ENCODE measurements at places on chromosomes 4 and X. TPM values are rescaled to one million over a fixed set of nuclear protein-coding genes. Genes with fewer than 3 reads are reported as not detected.

GRCh38 chrX:19772096-19772821 lies 115.1 kb downstream of the SH3KBP1 start:
- DNase-seq, result peak; percentile 26

- DNase-seq, result no peak
These were observed 22.5 kb downstream of the RXFP1 start for GRCh38 chr4:158544141-158544540.

ADGRL3 gene
- 1.8 TPM for total RNA-seq

- peak; percentile 75 for DNase-seq
These were observed 34.1 kb downstream of the FHDC1 start for GRCh38 chr4:152970102-152970820.

GRCh38 chr4:10326075-10326474 lies 131.2 kb downstream of the ZNF518B start:
- DNase-seq, result no peak

GLRA3 gene
- total RNA-seq, result not detected

GRCh38 chrX:119887721-119888425 lies 7.8 kb upstream of the AKAP14 start:
- peak; percentile 73 for DNase-seq

CXCL1 gene
- total RNA-seq, result 21.4 TPM

GRCh38 chr4:173468314-173468713 lies 61.7 kb downstream of the HAND2 start:
- no peak for DNase-seq

RHOXF1 gene
- not detected for total RNA-seq

BMX gene
- total RNA-seq, result 0.06 TPM

RIBC1 gene
- total RNA-seq, result 0.27 TPM

GRCh38 chrX:69396916-69397315 lies 107.2 kb upstream of the NALF2 start:
- no peak for DNase-seq

GRCh38 chr4:153790500-153790865 lies 1.6 kb upstream of the SFRP2 start:
- DNase-seq, result no peak

GRCh38 chr4:37620176-37620575 lies 66.0 kb downstream of the RELL1 start:
- no peak for DNase-seq

- DNase-seq, result no peak
These were observed 1427.5 kb downstream of the ADGRL3 start for GRCh38 chr4:62627671-62628070.

- DNase-seq, result no peak
These were observed 542 bp upstream of the KLF8 start for GRCh38 chrX:56231537-56232090.

LUZP4 gene
- total RNA-seq, result not detected

- no peak for DNase-seq
These were observed 1038.2 kb downstream of the TECRL start for GRCh38 chr4:63371001-63371400.

DNA sequence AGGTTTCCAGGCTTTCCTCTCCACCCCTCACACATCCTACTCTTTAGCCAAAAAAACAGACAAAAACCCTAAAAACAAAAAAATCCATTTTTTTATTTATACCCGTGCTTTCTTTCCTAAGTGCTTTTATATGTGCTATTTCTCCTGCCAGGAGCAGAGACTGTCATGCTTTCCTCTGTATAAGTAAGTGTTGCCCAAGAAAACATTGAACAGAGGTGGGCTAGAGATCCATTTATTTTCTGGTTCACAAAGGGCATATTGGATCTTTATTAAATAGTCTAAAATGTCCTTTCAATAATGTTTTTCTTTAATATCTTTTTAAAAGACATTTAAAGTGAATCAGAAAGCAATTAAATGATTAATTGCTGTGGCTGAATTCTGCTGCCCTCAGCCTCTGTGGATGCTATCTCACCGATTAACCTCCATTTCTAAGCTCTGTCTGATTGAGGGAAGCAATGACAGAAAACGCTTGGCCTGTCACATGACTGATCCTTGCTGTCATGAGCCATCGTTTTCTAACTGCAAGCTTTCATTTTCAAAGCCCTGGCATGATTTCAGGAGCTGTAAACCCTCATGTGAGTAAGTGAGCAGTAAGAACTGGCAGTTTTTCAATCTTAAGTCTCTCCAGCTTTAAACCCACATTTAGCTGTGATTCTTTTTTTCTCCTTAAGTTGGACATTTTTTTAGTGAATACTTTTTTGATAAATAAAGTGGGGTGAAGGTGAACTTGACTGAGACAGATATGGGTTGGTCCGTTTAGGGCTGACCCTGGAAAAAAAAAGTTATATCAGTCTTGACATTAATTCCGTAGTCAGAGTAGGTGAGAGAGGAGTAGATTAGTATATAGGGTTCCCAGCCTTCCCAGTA lies 180.7 kb upstream of the PGRMC2 start:
- peak; percentile 74 for DNase-seq

GRCh38 chr4:145820407-145820806 lies 118.2 kb downstream of the ZNF827 start:
- no peak for DNase-seq

- no peak for DNase-seq
These were observed 105.5 kb upstream of the STK26 start for GRCh38 chrX:131917588-131917987.

XKRX gene
- total RNA-seq, result not detected

DNA sequence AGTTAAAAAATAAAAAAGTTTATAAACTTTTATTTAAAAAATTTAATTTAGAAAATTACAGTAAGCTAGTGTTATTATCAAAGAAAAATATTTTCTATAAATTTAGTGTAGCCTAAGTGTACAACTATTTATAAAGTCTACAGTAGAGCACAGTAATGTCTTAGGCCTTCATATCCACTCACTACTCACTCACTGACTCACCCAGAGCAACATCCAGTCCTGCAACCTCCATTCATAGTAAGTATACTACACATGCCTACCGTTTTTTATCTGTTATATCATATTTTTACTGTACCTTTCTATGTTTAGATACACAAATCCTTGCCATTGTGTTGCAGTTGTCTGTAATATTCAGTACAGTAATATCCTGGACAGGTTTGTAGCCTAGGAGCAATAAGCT lies 129.0 kb upstream of the FAM47B start:
- no peak for DNase-seq

NUP62CL gene
- total RNA-seq, result 2.2 TPM

- no peak for DNase-seq
These were observed 3.8 kb downstream of the NSG1 start for GRCh38 chr4:4390515-4391240.

DNA sequence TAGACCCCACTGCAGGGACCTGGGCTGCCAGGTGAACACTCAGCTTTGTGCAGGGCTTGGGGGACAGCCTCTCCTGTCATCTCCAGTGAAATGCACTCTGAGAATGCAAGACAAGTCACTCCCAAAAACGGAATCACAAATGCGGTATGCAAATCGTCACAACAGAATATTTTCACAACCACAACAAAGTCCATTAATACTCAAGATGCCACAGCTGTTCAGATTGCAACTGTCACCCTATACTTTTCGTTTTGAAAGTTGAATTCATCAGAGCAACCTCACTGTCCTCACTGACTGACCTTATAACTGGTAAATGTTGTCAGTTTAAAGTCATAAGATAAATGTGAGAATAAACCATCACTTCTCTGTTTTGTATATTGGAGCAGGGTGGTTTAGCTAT lies 16.6 kb downstream of the JAKMIP1 start:
- no peak for DNase-seq

DNA sequence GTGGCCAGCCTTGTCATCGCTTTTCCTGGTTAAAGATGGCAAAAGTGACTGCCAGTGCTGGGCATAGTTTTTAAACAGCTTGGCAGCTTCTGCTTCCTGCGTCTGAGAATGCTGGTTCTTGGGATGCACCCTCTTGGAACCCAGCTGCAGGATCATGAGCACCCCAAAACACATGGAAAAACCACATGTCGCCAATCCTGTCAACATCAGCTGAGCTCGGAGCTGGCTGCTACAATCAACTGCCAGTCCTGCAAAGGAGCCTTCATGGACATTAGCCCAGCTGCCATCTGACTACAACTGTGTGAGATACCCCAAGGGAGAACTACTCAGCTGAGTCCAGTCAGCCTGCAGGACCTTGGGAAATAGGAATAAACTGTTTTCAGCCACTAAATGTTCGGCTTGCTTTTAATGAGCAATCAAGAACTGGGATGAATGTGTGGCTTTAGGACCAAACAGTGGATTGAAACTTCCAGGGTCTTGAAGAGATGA lies 31.0 kb downstream of the OSTC start:
- no peak for DNase-seq

GJB1 gene
- not detected for total RNA-seq

- no peak for DNase-seq
These were observed 94.7 kb upstream of the NUDT6 start for GRCh38 chr4:123017078-123017477.

GTPBP6 gene
- total RNA-seq, result 35.3 TPM

- DNase-seq, result peak; percentile 73
These were observed at the start of gene CRMP1 for GRCh38 chr4:5893004-5893580. TSS of gene CRMP1 (minus strand) at chr4:5893086. CDS start at chr4:5892969, 117 bp downstream.

DOK7 gene
- total RNA-seq, result 0.11 TPM

WDR17 gene
- 4.2 TPM for total RNA-seq

DNA sequence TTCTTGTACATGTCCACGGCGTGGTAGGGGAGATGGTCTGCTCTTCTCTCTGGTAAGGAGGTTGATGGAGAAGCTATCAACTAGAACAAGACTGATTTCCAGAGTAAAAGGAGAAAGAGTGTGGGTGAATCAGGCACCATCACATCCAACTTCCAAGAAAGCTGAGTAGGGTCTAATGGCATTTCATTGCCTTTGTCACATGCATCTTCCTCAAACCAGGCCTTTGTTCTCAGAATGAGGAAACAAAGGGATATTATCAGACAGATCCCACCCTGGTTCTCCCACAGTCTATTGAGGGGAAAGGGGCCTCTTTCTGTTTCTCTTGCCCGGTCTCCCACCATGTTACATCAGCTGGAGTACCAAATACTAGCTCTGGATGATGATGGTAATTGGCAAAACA lies 160.2 kb upstream of the RBPJ start:
- DNase-seq, result no peak

DNA sequence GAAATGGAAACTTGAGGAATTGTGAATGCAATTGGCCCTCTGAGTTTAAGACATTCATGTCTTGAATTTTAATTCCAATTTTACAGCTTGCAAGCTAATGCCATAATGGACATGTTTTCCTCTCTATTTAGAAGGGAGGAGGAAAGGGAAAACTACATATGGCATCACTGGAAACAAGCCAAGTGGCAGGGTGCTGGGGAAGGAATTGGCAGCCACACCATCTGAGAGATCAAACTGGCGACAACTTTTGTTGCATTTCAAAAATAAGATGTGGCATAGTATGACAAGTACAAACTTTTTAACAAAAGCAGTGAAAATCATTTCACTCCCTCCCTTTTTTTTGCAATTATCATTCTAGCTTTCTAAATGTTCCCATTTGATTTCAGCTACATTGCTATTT lies 615.6 kb downstream of the CENPC start:
- no peak for DNase-seq

DNA sequence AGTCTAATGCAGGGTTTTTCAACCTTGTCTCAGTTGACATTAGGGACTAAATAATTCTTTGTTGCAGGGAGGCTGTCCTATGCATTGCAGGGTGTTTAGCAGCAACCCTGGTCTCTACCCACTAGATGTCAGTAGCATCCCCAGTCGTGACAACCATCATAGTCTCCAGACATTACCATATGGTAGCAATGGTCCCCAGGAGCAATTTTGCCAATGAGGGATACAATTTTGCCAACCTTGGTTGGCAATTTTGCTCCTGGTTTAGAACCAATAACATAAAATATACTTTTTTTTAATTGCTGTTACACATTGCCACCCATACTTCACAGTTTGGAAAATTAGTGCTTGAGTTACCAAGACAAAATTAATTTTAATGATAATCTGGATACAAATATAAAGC lies 6.0 kb downstream of the EREG start:
- DNase-seq, result peak; percentile 42

DNA sequence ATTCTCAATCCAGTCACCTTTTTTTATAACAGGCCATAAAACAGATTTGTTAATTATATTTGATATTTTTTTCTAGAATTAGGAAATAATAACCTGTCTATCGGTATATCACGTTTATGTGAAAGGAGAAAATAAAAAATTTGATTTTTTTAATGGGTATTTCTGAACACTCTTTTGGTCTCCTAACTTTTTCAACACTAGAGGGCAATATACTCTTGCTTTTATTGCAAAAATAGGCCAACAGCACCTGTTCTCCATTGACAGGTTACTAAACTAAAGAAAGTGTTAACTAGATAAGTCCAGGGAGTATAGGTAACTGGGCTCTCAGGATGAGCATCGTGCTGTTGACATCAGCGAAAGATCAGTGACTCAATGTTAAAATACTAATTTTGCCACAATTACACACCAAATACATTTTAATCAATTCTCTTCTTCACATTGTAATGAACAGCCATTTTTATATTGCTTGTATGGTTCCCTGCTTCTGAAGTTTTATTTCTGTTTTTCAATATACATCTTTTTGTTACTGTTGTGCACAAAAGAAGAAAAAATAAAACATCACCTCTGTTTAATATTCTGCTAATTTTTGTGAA lies 22.8 kb downstream of the NDST4 start:
- no peak for DNase-seq

- peak; percentile 65 for DNase-seq
These were observed 497.5 kb downstream of the KCNIP4 start for GRCh38 chr4:21451032-21451431.

GASK1B gene
- total RNA-seq, result 0.23 TPM
